Activated CD4-positive, alpha-beta T cell treated with anti-CD3 and anti-CD28 coated beads, Interleukin-2, amount 10 ng/mL, durations not matched to agents 7 days and 5 days (primary cell): ENCODE measurements at places on chromosomes 11 and 22.

- no peak for DNase-seq
Measured at GRCh38 chr11:25970726-25971508, 361.0 kb upstream of the ANO3 start.

DNA sequence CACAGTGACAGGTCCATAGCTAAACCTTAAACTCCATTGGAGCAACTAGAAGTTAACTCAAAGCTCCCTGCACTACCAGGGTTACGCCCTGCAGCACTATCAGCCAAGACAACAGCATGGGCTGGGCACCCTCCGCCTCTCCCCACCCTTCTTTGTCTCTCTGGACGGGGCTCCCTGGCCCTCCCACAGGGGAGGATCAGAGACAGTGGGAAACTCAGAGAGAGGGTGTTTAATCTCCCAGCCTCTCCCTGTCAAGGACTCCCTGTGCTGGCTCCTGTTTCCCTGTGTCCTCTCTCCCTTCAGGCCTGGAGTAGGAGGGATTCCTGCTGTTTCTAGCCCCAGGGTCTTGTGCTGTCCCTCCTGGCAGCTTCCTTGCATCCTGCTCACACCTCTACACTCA lies 56.9 kb upstream of the CSNK2A3 start:
- DNase-seq: no peak

DNA sequence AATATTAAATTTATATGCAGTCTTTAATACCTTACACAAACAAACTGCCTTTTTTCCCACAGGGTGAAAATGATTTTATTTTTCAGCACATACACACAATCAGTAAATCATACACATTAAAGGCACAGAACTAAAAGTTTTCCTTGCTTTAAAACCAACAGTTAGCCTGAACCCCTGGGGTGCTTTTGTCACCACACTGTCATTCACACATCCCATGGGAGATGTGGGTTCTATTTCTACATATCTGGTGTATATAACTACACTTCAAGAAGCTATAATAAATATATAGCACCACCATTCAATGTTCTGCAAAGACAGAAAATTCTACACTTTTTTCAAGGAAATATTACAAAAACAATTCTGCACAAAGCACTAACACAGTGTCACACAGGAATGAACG lies 197.0 kb downstream of the GUCY1A2 start:
- no peak for DNase-seq

DNA sequence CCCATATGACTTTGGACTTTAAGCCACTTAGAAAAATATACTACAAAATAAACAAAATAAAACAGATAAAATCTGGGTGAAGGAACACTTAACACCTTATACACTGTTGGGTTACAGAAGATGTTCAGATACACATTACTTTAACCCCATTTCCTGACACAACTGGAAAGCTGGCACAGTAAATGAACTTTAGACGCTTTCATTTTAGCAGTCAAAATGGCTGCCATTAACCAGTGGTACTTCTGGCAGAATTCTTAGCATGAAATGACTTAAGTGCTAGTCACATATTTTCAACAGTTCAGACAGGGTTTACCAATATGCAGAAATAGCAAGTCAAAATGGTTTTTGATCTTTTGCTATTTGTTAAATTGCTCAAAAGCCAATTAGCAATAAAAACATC lies 37.9 kb downstream of the PIK3C2A start:
- DNase-seq: no peak

DNA sequence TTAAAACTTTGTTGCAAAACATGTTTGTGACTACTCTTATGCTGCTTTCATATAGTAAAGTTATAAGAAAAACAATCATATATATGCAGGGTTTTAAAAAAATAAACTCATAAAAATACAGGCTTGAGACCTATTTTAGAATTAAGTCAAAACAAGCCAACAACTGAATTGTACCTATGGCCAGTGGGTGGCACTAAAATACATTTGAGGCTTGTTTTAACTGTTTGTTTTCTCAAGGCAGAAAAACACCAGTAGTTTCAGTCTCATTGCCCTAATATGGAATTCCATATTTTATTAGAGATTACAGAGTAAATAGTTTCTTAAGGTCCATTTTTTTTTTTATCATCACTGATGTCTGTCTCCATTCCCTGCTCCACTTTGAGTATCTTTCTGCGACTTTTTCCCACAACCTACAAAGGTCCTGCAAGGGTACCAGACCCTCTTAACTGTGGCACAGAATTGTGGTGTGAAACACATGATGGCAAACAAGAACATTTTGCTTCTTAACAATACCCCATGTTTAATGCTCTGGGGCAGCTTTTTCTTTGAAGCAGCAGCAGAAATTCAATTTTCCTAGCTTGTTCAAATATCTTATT lies 8.5 kb upstream of the CCDC89 start:
- DNase-seq: peak; percentile 47

DNA sequence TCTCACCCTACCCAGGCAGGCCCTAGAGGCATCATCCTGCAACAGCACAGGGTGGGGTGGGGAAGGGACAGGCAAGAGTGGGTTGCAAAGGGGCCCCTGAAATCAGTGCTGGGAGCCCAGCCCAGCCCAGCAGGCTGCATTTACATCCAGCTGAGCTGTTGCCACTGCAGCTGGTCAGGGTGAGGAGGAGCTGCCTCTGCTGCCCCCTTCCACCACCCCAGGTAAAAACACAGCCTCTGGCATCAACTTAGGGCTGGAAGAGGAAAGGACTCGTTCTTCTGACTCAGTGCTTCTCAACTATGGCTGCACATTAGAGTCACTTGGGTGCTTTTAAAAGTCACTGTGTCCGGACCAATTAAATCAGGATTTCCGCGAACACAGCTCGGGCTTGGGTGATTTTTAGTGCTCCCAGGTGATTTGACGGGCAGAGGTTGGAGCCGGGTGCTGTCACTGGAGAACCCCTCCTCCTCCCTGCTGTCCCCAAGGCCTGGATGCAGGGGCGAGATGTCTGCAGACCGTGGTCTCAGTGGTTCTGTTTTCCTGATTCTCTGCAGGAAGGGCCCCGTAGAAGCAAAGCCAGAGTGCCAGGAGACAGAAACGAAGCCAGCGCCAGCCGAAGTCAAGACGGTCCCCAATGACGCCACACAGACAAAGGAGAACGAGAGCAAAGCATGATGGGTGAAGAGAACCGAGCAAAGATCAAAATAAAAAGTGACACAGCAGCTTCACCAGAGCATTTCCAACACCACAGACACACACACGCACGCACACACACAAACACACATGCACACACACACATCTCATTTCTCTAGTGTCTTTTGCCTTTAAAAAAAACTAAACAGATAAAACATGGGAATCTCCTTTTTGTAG lies 39.4 kb upstream of the TTC12 start:
- DNase-seq: no peak

DNA sequence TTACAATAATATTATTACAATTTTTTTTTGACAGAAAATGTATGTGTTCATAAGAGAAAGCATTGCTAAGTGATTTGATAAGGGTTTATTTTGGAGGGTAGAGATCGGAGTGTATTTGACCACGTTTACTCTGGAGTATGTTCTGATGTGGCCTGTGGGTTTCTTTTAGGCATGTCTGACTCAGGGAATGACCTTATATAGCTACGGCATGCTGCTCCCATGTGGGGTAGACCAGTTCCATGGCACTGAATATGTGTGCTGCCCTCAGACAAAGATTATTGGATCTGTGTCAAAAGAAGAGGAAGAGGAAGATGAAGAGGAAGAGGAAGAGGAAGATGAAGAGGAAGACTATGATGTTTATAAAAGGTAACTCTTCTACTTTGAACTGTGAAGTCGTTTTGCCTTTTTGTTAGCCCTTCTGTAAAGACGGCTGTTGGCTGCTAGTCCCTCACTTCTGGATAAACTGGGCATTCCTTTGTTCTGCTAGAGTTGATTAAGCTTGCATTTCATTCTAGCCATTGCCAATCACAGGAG lies 38.1 kb upstream of the ST14 start:
- peak; percentile 21 for DNase-seq

DNA sequence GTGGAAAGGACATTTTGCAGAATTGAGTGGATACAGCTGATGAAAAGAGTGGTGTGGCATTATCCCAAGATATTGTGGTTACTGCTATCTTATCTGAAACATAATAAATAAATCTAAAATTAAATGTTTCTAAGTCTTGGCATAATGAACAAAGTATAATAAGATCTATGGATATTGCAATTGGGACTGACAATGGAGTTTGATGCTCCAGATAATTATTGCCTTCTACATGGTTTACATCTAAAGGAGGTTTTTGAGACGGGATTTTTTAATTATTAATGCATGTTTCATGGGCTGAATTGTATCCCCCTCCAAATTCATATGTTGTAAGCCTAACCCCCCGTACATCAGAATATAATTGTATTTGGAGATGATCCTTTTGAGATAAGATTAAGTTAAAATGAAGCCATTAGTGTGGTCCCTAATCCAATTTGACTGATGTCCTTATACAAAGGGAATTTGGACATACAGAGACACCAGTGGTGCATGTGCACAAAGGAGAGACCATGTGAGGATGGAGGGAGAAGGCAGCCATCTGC lies 198.5 kb downstream of the MSANTD4 start:
- no peak for DNase-seq

GRCh38 chr11:71988050-71988449 lies 10.7 kb upstream of the IL18BP start:
- DNase-seq: no peak

DNA sequence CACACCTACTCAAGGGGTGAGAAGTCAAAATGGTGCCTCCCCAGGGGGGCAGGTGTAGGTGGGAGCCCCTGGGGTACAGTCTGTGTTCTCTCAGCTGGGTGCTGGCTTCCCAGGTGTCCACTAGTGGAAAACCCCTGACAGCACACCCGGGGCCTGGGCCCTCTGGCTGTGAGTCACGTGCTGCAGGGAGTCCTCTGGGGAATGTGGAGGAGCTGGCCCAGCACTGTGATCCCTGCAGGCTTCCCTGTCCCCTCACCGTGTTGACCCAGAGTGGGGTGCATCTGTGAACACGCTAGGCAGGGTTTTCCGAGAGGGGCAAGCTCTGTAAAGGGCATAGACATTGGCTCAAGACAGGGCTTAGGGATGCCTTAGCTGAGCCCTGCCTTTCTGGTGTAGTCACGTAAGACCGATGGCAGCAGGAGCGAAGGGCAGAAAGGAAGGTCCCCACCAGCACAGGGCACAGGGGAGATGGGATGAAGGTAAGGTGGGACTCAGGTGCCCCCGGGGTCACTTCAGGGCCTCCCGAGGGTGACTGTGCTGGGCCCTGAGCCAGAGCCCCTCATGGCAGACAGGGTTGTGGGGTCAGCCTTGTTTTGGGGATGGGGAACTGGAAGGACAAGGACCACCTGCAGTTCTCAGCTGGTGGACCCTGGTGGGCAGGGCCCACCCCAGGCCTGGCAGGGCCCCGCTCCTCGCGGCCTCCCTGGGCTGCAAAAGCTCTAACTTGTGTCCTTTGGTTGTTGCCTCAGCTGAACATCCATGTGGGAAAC lies 14.1 kb downstream of the DERL3 start:
- DNase-seq: no peak

DNA sequence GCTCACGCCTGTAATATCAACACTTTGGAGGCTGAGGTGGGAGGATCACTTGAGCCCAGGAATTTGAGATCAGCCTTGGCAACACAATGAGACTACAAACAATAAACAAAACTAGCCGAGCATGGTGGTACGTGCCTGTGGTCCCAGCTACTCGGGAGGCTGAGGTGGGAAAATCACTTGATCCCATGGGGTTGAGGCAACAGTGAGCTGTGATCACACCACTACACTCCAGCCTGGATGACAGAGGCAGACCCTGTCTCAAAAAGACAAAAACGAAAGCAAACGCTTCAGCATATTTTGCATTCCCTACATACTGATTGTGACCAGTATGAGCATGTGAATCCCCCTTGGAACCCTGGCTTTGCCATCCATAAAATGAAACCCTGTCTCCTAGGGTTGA lies 33.9 kb upstream of the MN1 start:
- no peak for DNase-seq

GRCh38 chr22:41925783-41926460 lies 684 bp downstream of the TNFRSF13C start:
- DNase-seq: peak; percentile 75

GRCh38 chr11:75135651-75136050 lies 15.3 kb upstream of the SLCO2B1 start:
- DNase-seq: no peak

DNA sequence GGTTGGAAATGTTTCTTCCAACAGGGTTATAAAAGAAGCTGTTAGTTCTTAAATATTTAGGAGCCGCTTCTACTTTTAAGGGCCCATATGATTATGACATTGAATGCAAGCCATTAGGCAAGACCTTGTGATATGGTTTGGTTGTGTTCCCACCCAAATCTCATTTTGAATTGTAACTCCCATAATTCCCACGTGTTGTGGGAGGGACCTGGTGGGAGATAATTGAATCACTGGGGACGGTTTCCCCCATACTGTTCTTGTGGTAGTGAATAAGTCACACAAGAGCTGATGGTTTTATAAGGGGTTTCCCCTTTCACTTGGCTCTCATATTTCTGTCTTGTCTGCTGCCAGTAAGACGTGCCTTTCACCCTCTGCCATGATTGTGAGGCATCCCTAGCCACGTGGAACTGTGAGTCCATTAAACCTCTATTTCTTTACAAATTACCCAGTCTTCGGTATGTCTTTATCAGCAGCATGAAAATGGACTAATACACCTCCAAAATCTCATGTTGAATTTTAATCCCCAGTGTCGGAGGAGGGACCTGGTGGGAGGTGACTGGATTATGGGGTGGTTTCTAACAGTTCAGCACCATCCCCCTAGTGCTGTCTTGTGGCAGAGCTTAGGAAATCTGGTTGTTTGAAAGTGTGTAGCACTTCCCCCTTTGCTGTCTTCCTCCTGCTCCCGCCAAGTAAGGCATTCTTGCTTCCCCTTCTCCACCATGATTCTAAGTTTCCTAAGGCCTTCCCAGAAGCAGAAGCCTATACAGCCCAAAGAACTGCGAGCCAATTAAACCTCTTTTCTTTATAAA lies 4.3 kb downstream of the CD59 start:
- no peak for DNase-seq

- DNase-seq: no peak
Measured at GRCh38 chr11:15783619-15784018, 572.7 kb downstream of the SOX6 start.

DNA sequence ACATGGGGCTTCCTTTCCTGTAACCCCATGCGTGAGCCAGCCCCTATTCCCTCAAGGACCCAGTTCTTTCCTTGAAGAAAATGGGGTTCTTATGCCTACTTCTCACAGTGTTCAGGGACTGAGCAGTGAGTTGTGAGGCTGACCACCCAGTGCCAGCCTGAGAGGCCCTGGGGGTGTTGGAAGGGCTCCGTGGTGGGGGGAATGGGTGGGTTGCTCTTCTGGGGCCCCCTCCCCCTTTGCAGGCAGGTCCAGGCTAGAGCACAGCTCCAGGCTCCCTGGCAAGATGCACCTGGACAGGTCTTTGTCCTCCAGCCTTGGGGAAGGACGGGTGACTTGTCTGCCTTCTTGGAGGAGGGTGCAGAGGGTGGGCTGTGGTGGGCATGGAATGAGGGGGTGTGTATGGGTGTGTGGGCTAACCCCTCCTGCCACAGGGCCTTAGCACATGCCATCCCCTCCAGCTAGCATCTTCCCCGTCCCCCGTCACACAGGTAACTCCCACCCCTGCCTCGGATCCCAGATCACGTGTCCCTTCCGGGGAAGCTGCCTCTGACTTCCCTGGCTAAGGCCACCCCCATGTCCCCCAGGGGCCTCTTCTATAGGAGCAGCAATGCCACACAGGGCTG lies 64.6 kb downstream of the MYEOV start:
- DNase-seq: no peak

- no peak for DNase-seq
Measured at GRCh38 chr11:69826773-69827172, 7.6 kb upstream of the FGF3 start.

GRCh38 chr11:19905280-19905853 lies 192.7 kb downstream of the NAV2 start:
- DNase-seq: no peak

- DNase-seq: no peak
Measured at GRCh38 chr11:66857234-66857926, 516 bp downstream of the LRFN4 start.

- no peak for DNase-seq
Measured at GRCh38 chr11:8830641-8831040, 80.3 kb upstream of the AKIP1 start.
